AG09309 (cell line): ENCODE measurements at places on chromosomes 12 and 14.

DNA sequence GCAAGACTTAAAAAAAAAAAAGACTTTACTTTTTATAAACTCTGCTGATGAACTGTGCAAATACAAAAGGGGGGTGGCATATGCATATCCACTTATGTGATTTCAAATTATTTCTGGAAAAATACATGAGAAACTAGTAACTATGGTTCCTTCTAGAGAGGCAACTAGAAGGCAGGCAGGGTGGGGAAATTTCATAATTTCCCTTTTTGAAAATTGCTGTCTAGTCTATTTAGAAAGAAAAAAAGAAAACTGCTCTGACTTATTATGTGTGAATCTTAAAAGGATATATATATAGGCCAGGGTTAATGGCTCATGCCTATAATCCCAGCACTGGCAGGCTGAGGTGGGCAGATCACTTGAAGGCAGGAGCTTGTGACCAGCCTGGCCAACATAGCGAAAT is 42.3 kb downstream of the ANAPC7 start:
- DNase-seq, result no peak

DNA sequence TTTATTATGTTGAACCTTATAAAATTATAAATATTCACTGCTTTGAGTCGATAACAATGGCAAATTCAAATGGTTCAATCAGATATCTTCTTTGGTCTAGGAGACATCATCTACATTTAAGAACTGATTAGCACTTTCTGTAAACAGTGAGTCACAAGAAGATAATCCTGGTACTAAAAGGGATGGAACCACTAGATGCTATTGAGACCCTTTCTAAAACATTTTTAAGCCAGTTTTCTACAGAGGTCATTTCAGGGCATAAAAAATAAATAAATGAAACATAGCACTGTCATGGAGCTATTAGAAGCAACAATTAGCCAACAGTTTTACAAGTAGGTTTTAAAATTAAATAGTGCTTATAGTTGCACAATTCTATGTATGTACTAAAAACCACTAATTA is 212.2 kb downstream of the DUSP6 start:
- DNase-seq, result no peak

GRCh38 chr12:90954921-90955320 is at the start of gene CCER1:
CCER1 (minus strand) TSS chr12:90955176; CDS start chr12:90954742, 434 bp downstream.
- no peak for DNase-seq

- DNase-seq, result no peak
These were observed 7.4 kb downstream of the GTSF1 start for GRCh38 chr12:54465857-54466523.

- peak; percentile 18 for DNase-seq
These were observed 95.5 kb upstream of the ETV6 start for GRCh38 chr12:11553871-11554533.

DNA sequence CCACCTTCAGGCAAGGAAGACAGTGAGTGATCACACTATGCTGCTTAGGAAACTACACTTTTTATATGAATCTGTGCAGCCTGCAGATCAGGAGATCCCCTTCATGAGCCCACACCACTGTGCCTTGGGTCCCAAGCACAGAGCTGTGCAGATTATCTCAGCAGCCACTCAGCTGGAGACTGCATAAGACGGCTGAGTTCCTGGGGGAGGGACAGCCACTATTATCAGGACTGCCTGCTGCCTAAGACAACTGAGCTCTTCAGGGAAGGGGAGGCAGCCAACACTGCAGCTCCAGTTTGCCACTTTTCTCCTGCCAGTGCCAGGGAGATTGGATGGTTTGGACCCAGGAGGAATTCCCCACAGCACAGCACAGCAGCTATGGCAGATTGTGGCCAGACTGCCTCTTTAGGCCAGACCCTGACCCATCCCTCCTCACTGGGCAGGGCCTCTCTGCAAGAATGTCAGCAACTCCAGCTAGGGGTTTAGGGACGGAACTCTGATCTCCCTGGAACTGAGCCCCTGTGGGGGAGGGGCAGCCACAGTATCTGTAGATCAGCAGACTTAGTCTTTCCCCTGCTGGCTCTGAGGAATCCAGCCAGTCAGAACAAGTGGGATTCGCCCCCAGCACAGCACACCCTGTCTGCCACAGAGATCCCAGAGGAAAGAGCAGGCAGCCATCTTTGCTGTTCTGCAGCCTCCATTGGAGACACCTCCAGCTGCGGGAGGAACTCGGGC is 141.3 kb downstream of the KLHL28 start:
- no peak for DNase-seq

- DNase-seq, result no peak
These were observed 87.9 kb downstream of the PTPN11 start for GRCh38 chr12:112506513-112507166.

GRCh38 chr12:10310926-10311720 is 3.5 kb downstream of the KLRD1 start:
- no peak for DNase-seq

DNA sequence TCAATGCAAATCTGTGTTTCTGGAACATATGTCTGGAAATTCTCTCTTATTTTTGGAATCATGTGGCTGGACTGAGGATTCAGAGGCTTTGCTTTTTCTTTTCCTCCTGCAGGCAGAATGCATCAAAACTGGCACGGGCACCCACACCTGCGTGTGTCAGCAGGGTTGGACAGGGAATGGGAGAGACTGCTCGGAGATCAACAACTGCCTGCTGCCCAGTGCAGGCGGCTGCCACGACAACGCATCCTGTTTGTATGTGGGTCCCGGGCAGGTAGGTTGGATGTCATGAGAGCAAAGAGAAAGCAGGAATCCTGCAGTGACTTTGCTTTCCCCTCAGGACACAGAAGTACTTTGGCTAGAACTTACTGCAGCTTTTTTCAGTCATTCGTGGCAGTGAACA is 90.3 kb downstream of the STAB2 start:
- no peak for DNase-seq

- no peak for DNase-seq
These were observed 46.0 kb downstream of the SMIM41 start for GRCh38 chr12:52125476-52125900.

DNA sequence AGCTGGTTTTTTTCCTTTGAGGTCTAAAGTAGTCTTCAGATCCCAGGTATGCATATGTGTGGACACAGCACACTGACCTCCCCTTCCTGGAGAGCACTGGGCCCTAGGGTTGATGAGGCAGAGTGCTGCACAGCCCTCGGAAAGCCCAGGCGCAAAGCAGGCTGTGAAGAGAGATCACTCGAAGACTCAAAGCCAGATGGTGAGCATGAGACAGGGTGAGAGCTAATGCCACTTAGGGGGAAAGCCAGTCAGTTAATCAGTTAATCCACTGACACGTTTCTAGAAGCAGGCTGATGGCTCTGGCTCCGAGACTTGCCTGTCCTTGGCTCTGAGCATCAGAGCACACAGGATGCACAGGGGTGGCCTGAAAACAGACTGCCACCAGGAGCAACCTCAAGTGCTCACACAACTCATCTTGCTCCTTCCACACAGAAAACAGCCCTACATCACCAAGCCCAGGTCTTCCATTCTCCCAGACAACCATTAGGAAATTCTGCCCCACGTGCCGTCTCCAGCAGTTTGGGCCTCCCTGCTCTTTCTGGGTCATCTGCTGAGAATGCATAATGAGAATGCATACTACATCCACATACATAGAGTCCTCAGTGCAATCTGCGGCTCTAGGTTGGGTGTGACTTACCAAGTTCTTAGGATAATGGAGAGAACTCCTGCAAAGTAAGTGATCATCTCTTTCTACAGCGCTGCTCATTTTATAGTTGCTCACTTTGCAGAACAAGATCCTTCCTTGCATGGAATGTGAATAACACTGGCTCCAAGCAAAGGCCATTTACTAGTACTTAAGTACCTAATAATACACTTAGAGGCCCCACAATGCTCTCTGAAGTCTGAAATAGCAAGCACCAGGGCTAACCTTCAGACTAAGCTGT is 12.0 kb downstream of the AQP6 start:
- no peak for DNase-seq

DNA sequence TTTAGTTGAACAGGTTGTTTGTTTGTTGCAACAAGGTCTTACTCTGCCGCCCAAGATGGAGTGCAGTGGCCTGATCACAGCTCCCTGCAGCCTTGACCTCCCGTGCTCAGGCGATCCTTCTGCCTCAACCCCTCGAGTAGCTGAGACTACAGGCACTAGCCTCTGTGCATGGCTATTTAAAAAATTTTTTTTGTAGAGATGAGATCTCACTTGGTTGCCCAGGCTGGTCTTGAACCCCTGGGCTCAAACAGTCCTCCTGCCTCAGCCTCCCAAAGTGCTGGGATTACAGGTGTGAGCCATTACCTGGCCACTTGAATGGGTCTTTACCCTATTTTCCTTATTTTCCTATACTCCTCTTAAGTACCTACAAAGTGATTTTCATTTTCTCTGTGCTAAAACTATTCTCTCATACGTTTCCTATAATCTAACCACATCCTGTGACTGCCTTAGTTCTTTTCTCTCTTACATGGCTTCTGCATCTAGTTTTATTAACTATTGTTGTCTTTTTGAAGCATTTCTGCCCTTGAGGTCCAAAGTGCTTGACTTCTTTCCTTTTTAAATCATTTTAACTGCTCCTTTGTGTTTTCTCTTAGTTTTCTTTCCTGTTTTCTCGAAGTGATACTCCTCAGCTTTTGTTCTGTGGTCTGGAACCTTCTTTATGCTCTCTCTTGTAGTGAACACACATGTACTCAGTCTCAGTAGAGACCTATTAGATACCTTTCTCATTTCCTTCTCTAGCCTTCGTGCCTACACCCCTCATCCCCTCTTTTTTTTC is 14.1 kb downstream of the GPX2 start:
- DNase-seq, result no peak

- no peak for DNase-seq
These were observed 73.1 kb downstream of the FAR2 start for GRCh38 chr12:29222200-29222599.

DNA sequence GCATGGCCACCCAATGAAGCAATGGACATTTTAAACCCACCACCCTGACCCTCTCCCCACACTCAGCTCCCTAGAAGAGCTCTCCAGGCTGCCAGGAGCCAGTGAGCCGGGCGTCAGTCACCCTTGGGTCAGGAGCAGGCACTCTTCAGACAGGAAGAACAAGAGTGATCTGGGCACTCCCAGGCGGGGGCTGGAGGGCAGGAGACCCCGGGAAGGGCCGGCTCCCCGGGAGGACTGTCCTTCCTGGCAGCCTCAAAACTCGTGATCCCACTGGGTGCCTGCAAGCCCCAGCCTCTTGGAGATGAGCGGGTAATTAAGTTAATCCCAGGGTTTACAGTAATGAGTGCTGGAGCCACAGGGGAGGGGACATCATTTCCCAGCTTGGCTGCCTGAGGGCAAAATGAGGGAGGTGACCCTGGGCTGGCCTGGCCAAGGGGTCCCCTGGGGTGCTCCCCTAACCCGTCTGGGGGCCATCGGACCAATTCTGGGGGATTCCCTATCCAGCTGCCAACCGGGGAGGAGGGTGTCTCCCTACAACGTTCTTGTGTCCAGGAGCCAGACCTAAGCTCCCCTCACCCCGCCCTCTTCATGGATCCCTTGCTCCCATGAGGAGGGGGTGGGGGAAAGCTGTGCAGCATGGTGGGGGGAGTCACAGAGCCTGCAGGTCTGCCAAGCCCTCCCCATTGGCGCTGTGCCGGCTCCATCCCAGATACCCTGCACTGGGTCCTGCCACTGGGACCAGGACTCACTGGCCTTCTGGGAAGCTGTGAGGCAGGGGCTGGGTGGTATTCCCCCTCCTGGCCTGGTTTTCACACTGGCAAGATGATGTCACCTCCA is 59.2 kb downstream of the CCNK start:
- DNase-seq, result no peak

- DNase-seq, result no peak
These were observed 1.3 kb downstream of the MRPS35 start for GRCh38 chr12:27711967-27712366.

- DNase-seq, result no peak
These were observed 71.5 kb downstream of the VWF start for GRCh38 chr12:6052940-6053329.

DNA sequence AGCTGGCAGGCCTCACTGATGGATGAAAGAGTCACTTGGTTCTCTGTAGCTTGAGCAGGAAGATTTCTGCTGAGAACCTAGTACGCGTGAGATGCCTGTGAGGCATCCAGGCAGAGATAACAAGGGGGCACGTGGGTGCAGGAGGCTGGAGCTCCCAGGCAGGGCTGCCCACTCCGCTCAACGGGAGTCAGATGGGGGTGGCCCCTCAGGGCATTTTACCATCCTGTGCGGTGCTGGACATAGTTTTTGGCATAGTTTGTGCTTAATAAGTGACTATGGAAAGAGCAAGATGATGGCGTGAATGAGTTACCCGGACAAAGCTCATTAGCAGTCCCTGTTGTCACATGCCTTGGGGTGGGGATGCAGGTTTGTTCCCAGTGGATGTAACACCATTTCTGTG is 182.8 kb downstream of the TSPAN9 start:
- no peak for DNase-seq

DNA sequence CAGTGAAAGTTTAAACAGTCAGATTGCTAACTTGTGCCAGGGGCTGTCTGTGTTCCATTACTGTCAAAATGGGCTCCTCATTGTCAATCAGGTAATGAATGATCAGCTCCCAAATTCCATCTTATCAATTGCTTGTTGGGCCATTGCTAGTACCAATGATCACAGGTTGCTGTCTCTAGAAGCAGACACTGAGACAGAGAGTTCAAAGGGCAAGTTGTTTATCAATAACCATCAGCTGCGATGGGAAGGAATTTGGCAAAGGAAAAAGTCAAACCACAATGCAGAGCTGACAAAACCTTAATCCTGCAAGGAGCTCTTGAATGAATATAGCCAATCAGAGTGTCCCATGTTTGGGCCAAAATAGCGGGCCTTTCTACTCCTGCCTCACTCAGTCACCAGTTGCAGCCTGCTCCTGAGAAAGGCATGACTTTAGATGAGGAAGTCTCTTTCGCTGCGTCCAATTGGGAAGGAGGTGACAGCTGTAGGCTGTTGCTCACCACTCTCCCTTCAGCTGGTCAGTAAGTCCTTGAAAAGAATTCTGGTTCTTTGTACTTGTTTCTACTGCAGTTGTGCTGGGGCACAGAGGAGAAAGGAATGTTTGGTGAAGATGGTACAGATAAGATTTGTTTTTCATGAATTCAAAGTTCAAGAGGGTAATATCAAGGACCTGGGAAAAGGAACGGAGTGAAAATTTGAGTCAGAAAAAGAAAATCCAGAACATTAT is 179.2 kb upstream of the PDE3A start:
- DNase-seq, result no peak

DNA sequence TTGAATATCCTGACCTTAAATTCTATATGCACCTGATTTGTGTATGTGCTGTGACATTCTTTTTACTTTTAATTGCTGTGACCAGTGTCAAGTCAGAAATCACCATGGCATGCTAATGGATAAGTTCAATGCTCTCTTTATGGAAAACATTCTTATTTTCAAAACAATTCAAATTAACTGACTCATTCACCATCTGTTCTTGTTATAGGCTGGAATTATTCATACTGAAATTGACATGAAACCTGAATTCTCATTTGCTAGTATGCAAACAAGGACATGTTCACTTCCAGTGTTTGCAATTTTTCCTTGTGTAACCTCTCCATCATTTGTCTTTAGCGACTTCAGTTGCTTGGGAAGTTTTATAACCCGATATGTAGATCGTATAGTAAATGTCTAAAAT is at the start of gene TAS2R30:
Gene TAS2R30, minus strand, starts transcription at position 340 of the 400 bp plus-strand sequence. CDS start 400 bp downstream, outside the sequence.
- no peak for DNase-seq

DNA sequence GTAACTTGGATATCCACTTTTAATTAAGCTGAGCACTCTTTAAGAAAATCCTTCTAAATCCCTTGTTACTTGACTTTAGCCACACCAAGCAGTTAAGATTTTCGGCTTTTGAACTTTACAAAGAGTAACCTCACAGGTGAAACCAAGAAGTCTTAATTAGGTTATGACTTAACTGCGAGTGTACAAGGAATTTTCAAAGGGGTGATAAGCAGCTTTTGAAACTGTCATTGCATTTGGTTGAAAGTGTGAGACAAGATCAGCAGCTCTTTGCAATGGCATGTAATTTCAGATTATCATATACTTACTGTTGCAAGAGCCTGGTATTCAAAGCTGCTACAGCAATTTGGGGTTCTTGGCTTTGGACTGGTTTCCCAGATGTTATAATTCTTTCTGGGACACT is 137.5 kb downstream of the TMEM117 start:
- DNase-seq, result no peak
